AG20443 (cell line): ENCODE measurements at places on chromosomes 4 and X.
A peak's percentile ranks its signal among the peaks of the same experiment; 100 is the strongest.

- no peak for DNase-seq
These were observed 84.2 kb upstream of the HS3ST1 start for GRCh38 chr4:11512871-11513270.

DNA sequence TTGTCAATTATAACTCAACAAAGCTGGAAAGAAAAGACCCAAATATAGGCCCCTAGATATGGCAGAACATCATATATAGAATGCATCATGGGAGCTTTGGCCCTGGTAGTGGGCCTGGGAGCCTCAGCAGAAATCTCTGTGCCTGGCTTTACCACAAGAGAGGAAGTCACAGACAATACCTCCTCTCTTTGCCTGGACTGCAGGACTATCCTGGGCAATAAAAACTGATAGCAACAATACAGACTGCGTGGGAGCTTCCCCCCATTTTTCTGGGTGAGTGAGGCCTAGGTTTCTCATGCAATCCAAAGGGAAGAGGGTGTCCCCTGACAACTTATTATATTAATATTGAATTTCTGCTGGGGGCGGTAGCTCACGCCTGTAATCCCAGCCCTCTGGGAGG lies 64.0 kb upstream of the NFKB1 start:
- no peak for DNase-seq

GRCh38 chr4:52421811-52422213 lies 237.3 kb downstream of the USP46 start:
- peak; percentile 32 for DNase-seq

DNA sequence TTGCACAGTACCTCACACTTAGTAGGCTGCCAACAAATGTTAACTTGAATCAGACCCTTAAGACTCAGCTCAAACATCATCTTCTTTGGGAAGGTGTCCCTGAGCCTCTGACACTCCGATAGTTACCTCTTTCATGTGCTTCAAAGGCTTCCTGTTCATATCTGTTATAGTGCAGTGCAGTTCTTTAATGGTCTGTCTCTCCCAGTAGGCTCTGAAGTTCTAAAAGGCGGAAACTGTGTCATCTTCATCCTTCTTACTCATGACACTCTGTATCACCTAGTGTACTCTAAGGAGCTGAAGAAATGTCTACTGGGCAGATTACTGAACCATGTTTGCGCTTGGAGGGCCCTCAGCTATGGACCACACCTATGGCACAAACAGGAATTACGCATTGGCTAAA lies 2.1 kb upstream of the DIAPH2 start:
- DNase-seq, result no peak

DNA sequence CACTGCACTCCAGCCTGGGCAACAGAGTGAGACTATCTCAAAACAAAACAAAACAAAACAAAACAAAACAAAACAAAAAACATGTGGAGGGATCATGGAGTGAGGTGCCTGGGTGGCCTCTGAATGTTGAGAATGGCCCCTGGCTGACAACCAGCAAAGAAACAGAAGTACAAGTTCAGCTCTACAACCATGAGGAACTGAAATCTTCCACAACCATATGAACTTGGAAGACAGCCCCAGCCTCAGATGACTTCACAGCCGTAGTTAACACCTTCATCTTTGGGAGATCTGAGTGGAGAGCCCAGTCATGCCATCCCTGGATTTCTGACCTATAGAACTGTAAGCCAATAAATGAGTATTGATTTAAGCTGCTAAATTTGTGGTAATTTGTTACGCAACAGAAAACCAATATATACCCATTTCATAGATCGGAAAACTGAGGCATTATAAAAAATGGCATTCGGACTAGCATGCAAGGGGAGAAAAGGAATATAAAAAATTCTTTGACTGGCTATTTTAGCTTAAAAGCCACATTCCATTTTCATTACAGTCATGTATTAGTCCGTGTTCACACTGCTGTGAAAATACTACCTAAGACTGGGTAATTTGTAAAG lies 138.7 kb upstream of the RAPGEF2 start:
- no peak for DNase-seq

DNA sequence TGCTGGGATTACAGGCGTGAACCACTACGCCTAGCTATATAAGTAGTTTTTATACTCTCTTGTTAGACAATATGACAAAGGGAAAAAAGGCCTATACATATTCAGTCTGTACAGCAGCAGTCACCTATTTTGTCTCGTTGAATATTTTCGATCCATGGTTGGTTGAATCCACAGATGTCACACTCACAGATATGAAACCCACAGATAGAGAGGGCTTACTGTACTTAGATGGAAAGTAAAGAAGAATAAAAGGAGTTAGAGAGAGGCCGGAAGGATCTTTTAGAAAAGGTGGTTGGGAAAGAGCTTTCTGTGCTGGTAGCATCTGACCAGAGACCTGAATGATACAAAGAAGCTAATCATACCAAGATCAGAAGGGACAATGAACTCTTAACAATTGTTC lies 38.3 kb upstream of the SPINK2 start:
- no peak for DNase-seq

DNA sequence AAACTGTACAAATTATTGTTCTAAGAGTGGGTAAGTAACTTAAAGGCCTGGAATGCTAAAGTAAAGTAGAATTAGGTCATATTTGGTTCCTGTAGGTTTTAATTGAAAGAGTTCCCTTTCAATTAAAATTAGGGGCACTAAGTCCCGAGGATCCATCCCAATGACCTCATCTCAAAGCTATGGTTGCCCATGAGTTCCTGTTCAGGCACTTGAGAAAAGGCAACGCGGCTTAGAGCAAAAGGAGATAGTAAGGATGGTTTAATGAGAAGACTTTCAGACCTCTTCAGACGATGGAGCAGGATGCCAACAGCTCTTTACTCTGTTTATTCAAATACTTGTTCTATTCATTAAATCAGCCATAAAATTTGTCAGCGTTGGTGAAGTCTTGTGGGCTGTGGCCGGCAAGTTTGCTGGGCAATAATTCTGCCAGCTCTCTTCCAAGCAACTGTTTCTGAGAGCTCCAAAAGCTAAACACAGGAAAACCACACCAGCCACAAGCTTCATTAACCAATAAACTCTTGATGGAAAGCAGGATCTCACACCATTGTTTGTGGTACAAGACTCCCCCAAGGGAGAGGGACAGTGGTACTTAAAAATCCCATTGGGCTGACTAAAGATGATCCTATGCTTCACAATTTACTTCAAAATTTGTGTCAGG lies 167.4 kb downstream of the COL4A6 start:
- DNase-seq, result no peak

DNA sequence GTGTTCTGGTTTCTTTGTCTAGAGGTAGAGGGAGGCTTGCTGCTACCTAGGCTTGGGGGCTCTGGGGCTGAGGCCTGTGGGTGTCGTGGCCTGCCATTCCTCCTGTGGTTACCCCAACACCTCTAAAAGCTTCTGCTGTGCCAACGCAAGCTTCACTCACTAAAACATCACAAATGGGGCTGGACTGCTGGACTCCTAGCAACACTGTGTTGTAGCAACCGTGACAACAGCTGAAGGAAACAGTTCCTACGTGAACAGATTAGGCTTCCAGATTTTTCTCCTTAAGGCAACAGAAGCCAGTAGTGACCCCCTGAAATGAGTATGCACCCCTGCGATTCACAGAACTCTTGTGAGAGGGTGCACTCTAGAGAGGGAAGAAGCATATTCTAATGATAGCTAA lies 138.3 kb upstream of the TEX13D start:
- peak; percentile 47 for DNase-seq

GRCh38 chr4:152778656-152779512 lies 646 bp downstream of the TIGD4 start:
- DNase-seq, result peak; percentile 36

DNA sequence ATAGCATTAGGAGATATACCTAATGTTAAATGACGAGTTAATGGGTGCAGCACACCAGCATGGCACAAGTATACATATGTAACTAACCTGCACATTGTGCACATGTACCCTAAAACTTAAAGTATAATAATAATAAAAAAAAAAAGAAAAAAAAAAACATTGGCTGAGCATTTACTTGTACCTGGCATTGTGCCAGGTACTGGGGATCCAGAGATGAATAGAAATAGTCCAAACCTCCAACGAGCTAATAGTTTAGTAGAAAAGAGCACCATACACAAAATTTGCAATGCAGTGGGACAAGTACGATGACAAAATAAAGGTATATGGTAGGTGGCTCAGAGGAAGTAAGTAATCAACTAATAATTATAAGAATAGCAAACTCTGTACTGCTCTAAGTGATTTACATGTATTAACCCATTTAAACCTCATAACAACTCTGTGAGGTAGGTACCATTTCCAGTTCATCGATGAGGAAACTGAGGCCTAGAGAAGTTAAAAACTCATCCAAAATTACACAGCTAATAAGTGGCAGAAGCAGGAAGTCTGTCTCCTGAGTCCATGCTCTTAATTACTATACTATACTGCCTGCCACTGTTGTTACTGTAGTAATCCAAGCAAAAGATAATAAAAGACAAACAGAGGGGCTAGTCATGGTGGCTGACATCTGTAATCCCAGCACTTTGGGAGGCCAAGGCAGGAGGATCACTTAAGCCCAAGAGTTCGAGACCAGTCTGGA lies 319.3 kb downstream of the OPHN1 start:
- DNase-seq, result no peak

- no peak for DNase-seq
These were observed 110.3 kb upstream of the MAP3K15 start for GRCh38 chrX:19625612-19626011.

DNA sequence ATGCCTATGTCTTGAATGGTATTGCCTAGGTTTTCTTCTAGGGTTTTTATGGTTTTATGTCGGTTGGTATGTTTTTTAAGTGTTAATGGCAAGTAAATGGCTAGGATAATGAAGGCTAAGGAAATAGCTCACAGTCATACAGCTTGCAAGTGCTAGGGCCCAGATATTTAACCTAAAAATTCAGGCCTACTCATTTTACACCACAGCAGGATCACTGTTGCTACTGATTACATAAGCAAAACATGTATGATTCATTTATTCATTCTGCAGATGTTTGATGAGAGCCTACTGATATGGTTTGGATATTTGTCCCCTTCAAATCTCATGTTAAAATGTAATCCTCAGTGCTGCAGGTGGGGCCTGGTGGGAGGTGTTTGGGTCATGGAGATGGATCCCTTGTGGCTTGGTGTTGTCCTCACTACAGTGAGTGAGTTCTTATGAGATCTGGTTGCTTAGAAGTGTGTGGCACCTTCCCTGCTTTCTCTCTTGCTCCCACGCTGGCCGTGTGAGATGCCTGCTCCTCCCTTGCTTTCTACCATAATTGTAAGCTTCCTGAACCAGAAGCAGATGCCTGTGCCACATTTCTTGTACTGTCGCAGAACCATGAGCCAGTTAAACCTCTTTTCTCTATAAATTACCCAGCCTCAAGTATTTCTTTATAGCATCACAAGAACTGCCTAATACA lies 175.5 kb downstream of the MAPK10 start:
- peak; percentile 7 for DNase-seq

DNA sequence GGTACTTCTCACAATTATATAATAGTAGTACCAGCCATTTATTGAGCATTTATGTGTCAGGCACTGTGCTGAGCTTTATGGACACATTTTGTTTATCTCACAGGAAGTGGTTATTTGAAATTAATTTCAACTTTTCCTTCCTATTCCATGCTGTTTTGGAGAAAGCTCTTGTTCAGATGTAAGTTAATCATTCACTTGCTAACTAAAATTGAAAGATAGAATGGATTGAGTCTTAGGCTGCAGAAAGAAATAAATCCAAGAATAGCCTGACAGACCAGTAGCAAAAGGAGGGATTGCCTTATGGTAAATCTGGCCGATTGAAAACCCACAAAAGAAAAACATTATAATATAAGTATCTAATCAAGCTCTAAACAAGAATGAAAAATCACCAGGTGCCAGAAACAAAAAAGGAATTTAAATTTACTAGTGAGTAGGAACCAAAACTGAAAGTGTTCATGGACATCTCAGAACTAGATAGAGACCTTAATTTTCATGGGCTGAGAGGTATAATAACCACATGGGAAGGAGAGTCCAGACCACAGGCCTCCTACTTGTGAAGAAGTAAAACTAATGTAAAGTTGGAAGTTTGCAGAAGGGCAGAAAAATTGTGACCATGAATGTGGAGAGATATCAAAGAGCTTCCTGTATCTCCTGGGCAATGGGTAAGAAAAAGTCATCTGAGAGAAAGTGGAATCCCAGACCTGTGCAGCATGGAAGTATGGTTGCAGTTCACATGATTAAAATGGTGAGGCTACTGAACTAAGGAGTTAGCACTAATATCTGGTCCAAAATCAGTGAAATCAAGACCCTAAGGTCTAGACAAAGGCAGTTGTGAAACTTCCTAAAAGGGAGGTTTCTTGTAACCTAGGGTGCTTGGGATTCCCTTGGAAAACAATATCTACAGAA lies 38.0 kb downstream of the RADX start:
- no peak for DNase-seq

DNA sequence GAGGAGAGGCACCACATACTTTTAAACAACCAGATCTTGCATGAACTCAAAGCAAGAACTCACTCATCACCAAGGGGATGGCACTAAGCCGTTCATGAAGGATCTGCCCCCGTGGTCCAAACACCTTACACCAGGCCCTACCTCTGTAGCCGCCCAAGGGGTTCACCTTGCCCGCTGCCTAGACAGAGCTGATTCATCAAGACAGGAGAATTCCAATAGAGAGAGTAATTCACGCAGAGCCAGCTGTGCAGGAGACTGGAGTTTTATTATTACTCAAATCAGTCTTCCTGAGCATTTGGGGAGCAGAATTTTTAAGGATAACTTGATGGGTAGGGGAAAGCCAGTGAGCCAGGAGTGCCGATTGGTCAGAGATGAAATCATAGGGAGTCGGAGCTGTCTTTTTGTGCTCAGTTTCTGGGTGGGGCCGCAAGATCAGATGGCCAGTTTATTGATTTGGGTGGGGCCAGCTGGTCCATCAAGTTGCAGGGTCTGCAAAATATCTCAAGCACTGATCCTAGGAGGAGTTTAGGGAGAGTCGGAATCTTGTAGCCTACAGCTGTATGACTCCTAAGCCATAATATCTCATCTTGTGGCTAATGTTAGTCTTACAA lies 364.7 kb downstream of the PCDH7 start:
- DNase-seq, result no peak

DNA sequence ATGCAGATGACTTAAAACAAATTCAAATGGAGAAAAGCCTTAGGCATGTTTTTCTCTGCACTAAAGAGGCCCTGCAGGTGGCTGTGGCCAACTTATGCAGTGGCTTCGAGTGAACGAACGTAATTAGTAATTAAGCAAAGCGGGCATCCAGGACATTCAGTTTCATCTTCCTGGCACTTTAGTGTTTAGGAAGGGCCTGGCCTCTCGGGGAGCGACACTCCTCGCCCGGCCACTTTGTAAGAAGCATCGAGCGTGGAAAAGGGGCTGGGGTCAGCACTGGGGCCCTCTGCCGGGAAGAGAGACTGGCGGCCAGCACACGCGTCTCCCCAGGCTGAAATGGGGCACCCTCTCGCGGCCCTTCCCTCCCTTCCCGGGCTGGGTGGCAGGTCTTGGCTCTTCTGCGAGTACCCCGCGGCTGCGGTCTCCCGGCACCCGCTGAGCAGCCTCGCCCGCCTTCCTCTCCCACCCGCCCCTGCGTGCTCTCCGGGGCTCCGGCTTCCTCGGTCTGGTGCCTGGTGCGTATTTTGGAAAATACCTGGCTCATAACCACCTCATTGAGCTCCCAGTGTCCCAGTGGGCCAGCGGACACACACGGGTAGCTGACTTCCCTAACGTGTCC lies 677 bp upstream of the CYP4V2 start:
- peak; percentile 69 for DNase-seq
